NCI-H510A (cell line): ENCODE measurements at places on chromosomes 4 and X.

DNA sequence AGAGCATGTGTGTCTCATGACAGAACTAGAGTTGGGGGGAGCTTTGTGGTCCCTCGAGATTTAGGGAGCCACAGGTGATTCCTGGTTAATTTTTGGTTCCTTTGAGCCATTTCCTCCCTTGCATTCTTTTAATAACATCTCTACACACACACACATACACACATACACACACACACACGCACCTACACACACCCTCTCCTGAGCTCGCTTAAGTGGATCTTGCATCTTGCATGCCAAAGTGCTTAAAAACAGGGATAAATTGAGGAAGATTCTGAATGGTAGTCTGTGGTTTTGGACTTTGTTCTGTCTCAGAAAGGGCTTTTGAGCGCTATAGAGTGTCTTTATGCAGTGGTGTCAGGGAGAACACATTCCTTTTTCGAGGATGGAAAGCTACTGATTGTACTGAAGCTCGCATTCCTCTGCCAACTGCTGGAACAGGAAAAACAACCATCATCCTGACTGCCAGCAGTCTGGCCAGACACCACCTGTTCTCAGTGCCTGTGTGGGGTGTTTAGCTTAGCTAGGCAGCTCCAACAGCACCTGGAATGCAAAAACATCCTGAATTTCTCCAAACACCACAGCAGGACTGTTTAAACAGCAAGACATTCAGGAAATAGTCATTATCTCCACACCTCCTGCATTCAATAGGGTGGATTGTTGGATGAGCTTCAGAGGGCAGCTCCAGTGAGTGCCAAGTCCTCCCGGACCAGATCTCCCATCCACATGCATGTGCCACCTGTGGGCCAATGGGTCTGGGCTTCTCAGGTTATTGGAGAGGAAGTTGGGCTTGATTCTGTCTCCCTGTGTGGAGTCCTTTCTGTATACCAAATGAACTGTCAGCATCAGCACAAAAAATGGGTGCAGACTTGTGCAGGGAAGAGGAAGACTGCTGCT is 21.9 kb upstream of the IGFBP7 start:
- peak; percentile 13 for DNase-seq

GRCh38 chr4:41431276-41431675 is 106.7 kb upstream of the LIMCH1 start:
- no peak for DNase-seq

GRCh38 chrX:123859846-123860838 is at the start of gene XIAP:
XIAP (plus strand) TSS chrX:123860053; CDS start chrX:123885663, 25,610 bp downstream.
- peak; percentile 85 for DNase-seq

GRCh38 chr4:48108309-48109073 is 25.6 kb downstream of the TXK start:
- DNase-seq, result no peak

DNA sequence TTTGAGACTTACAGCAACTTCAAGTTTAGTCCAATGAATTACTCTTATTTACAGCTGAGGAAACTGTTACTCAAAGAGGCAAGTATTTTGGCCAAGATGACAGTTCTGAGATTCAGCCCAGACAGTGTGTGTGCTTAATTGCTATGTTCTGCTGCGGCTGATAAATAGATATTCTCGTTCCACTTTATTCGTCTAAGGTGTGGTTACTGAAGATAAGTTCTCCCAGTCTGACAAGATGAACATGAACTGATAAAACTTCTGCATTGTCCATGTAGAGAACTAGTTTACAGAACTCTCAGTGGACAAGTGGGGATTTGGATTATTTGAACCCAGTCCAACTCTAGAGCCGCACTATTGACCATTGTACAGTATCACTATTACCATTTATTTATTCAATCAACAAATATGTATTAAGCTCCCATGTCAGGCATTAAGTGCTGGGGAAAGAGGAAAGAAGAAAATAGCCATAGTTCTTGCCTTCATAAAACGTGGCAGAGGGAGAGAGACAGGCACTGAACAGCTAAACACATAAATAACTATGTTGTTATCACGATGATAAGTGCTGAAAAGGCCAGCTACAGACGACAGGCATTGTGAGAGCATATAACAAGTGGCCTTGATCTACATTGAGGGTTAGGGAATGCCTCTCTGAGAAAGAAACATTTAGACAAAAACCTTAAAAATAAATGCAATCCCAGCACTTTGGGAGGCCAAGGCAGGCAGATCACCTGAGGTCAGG is 4.0 kb upstream of the DHX15 start:
- DNase-seq, result no peak

GRCh38 chr4:100796332-100796731 is 278.5 kb upstream of the EMCN start:
- no peak for DNase-seq

DNA sequence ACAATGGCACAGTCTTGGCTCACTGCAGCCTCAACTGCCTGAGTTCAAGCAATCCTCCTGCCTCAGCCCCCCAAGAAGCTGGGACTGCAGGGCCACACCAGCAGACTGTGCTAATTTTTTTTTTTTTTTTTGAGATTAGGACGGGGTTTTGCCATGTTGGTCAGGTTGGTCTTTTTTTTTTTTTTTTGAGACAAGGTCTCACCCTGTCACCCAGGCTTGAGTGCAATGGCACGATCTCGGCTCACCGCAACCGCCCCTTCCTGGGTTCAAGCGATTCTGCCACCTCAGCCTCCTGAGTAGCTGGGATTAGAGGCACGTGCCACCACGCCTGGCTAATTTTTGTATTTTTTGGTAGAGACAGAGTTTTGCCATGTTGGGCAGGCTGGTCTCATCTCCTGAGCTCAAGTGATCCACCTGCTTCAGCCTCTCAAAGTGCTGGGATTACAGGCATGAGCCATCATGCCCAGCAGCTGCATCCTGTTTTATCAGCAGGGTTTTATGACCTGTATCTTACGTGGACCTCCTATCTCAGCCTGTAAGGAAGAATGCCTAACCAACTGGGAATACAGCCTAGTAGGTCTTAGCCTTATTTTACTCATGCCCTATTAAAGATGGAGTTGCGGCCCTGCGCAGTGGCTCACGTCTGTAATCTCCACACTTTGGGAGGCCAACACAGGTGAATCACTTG is 13.2 kb upstream of the MRPL1 start:
- DNase-seq, result peak; percentile 78

DNA sequence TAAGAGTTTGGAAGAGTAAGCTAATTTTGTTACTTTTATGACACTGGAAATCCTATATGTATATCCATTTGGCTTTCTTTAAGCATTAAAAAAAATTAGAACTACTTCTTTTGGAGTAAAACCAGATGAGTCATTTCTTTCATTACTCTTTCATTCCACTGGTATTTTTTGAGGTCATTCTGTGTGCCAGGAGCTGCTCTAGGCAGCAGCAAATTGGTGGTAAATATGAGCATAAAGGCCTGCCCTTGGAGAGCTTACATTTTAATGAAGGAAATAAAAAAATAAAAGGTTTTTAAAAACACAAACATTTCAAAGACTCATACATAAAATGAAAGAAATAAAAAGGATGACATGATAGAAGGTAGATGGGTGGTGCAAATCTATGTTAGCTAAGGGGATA is 37.4 kb downstream of the MID1 start:
- no peak for DNase-seq

GRCh38 chrX:140507223-140507981 is 2.5 kb upstream of the SOX3 start:
- DNase-seq, result no peak

- DNase-seq, result no peak
These were observed 162.9 kb upstream of the NOCT start for GRCh38 chr4:138852681-138853080.

DNA sequence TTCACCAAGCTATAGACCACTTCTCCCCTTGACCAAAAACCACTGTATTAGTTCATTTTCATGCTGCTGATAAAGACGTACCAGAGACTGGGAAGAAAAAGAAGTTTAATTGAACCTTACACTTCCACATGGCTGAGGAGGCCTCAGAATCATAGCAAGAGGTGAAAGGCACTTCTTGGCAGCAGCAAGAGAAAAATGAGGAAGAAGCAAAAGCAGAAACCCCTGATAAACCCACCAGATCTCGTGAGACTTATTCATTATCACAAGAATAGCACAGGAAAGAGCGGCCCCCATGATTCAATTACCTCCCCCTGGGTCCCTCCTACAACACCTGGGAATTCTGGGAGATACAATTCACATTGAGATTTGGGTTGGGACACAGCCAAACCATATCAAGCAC is 97.8 kb downstream of the DOCK11 start:
- no peak for DNase-seq

DNA sequence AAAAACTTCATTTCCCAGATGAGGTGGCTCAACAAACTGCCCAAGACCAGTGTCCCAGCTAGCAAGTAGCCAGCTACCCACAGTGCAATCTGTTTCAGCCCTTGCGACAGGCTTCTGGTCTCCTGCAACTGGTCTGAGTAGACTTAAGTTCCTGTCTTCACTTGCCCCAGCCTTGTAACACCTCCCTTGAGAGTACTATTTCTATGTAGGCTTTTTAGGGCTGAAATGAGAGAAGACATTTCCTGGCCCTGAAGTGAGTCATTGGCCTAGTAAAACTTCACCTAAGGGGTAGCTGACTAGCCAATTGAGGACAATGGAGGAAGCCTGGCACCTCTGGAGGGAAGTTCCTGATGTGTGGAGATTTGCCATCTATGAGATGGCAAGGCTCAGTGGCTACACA is 80.1 kb upstream of the STIM2 start:
- no peak for DNase-seq

DNA sequence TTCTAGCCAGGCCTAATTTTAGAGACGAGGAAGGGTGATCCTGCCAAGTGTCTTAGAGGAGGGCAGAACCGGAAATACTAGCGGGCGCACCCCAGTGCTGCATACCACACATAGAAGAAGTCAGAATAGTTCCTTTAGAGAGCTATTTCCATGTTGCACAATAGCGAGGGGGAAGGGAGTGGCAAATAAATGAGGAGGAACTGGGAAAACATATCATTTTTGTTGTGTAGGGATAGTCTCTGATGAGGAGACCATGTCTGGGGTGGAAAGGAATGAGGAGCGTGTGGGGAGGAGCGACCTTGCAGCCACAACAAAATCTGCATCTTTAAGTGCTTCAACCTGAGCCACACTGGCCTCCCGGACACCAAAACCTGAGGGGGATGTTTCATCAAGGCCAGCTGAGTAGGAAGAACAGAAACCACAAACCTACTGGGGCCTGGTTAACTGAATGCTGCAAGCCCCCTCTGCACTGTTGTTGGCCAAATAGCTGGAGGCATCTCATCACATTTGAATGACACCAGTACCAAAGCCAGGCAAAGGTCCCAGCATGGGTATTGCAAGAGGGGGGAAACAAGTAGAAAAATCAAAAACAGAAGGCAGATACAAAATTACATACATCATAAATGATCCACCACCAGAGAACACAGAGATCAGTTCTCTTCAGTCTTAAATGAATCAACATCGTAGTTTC is 26.7 kb upstream of the C1QTNF7 start:
- DNase-seq, result no peak

DNA sequence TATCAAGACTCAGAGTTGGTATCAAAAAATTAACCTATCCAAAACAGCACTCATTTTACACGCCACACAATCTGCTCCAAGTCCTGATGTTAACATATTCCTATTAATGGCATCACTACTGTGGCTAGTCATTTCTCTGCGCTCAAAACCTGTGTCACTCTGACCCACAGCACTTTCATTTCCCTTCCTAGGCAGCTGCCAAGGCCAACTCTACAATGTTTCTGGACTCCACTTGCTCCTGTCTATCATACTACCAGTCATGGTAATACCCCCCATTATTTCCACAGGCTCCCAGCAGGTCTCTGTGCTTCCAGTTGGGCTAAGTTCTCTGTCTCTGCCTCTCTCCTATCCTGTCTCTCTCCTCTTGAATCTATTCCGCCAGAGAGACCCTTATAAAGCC is 323.6 kb downstream of the NR3C2 start:
- DNase-seq, result no peak

- DNase-seq, result no peak
These were observed 15.9 kb downstream of the PCGF3 start for GRCh38 chr4:721261-722168.

DNA sequence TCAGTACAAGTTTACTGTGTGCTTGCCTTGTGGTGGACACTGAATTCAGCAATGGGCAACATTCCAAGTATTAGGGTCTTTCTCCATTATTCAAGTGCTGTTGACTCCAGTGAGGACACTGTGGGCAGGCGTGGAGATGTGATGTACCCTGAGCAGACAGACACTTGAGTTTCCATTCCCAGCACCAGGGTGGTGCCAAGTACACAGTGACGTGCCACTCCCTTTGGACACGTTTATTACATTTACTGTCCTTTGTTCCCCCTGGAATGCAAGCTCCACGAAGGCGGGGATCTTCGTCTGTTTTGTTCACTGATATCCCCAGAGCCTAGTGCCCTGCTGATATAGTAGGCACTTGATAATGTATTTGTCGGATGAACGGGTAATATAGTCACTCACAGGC is 130.6 kb upstream of the STX18 start:
- no peak for DNase-seq

- no peak for DNase-seq
These were observed 22.8 kb downstream of the CRMP1 start for GRCh38 chr4:5869966-5870619.

GRCh38 chrX:152915541-152916241 is 17.8 kb downstream of the ZNF185 start:
- no peak for DNase-seq

GRCh38 chr4:498328-498904 is 540 bp downstream of the ZNF721 start:
- DNase-seq, result no peak

DNA sequence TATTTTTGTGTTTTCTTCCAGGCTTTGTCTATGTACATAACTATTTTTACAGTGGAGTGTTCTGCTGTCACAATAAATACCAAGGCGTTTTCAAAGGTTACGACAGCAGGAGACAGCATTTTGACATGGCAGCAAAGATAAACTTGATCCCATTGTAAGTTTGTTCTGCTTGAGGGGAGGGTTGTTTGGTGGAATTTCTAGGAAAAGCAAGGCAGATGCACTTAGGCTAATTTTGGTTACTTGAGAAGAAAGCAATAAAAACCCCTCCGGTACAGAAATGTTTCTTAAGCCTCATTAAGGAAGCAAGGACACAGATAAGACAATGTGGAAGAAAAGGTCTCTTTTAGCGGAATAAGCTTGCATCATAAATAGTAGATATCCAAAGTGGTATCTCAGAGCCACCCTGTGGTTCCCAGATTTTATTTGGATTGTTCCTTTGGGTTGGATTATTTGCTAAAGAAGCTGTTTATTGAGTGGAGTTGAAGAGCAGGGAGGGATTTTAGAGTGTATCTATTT is 54.3 kb downstream of the CLCN5 start:
- no peak for DNase-seq

- DNase-seq, result peak; percentile 85
These were observed 19.8 kb downstream of the CPE start for GRCh38 chr4:165398570-165398969.

DNA sequence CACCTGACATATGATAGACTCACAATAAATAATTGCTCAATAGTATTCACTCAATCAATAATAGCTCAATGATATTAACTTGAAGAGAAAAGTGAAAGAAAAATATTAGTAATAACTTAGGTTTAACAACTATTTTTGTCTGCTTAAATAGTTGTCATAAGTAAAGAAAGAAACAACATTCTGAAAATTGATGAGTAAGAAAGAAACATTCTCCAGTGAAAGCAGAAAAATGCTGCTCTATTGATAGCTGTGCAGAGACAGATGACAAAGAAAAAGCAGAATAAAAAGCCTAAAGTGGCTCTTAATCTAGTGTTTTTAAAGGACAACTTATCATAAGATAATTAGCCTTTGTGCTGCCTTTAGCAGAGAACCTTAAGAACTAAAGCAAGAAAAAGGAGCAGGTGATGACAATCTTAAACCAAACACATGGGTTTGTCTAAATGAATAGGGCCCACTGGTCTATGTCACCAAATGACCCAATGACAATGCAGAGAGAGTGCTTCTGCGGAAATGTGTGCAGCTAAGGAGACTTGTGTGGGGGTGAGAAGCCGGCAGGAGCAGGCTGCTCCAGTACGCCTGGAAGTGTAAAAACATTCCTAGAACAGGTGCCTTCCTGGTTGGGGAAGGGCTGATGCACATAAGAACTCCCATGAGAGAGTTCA is 13.2 kb downstream of the HS3ST1 start:
- no peak for DNase-seq
